ENCODE measurements at places on chromosomes 7 and 10.

- DNase-seq: no peak
These were observed 69.5 kb upstream of the SEPHS1 start for GRCh38 chr10:13417459-13418126.

- DNase-seq: no peak
These were observed 20.3 kb downstream of the SCART1 start for GRCh38 chr10:133474027-133474426.

- DNase-seq: no peak
These were observed 136.8 kb upstream of the MGMT start for GRCh38 chr10:129330211-129330610.

GRCh38 chr7:5695727-5696345 is 85.6 kb downstream of the RNF216 start:
- DNase-seq: no peak

GRCh38 chr10:50593523-50594376 is 30.0 kb downstream of the SGMS1 start:
- no peak for DNase-seq

DNA sequence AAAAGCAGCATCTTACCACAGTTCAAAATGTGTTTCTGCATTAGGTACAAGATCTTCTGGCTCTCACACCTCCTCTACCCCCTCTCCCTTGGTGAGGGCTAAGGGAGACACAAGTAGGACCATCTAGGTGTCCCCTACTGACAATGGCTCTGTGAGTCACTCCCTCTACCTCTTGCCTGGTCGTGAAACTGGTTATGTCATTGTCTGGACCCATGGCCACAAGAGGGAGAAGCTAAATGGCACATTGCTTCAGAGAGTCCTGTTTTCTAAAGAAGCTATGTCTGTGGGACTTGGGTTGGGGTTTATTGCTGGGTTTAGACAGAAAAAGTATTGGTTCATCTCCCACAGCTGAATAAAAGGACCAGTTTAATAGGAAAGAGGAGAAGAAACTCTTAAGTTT is 4.0 kb upstream of the PLXNA4 start:
- DNase-seq: no peak

- DNase-seq: no peak
These were observed 163.7 kb upstream of the AOAH start for GRCh38 chr7:36887969-36888368.

DNA sequence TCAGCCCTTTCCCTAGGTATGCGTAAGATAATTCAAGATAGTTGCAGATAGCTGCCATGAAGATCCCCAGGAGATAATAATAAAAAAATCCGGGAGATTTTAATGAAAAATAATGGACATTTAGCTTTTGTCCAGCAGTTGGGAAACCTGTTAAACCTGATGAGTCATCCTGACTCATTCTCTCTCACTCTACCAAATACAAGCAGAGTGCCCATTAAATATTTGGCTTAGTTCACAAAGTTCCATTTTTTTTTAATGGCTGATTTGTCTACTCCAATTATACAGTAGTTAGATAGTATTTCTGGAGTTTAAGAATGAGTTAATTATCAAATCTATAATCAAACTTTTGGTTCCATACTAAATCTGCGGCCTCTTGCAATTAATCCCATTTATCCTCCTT is 2.1 kb upstream of the SHTN1 start:
- no peak for DNase-seq

All from RWPE2 (cell line).